ENCODE measurements at places on chromosomes 1 and 21.

GRCh38 chr1:105416261-105416660, 1640.2 kb upstream of the PRMT6 start:
- no peak for DNase-seq

DNA sequence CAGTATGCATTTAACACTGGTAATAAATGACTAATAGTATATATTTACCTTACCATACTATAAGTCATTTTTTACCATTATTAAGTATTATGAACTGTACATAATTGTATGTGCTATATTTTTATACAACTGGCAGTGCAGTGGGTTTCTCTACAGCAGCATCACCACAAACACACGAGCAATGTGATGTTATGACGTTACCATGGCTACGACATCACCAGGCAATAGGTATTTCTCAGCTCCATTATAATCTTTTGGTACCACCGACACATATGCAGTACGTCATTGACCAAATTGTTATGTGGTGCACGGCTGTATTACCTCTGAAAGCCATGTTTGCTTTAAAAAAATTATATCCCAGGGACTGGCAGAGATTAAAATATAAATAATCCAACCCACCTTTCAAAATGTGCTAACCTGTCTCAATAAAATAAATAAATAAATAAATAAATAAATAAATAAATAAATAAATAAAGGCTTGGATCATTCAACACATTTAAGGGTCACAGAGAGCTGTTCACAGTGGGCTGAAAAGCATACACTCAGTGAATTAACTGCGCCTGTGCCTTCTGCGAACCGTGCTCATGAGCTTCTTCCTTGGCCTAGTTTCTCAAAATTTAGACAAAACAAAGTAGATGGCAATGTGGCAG, 121.4 kb upstream of the SLC35F3 start:
- no peak for DNase-seq

DNA sequence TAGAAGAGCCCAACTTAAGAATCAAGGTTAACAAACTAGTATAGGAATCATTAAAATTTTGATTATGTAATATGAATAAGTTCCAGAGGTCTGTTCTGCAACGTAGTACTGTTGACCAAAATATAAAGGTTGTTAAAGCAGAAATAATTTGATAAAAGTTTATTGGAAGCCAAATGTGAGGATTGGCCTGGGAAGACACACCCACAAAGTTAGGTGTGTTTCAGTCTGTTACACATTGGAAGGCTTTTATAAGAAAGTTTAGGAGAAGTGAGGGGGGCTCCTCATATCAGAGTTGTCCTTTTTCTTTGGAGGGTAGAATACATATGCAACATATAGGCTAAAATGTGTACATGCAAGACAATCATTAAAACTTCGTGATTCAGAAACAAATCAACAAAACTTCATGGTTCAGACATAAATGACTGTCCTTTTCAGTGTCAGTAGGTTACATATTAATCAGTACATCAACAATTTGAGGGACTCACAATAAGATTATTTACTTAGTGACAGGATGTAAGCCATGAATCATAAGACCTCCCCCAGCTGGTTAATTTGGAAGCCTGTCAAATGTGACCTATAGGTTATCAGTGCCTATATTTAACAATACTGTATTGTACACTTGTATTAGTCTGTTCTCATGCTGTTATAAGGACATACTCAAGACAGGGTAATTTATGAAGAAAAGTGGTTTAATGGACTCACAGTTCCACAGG, 245.0 kb upstream of the B3GALT2 start:
- no peak for DNase-seq

GRCh38 chr1:196466654-196467053, 141.6 kb downstream of the KCNT2 start:
- no peak for DNase-seq

GRCh38 chr1:6554907-6555778, at the start of gene TAS1R1:
TAS1R1 (plus strand) TSS chr1:6555307; CDS start chr1:6555374, 67 bp downstream.
- DNase-seq: peak; percentile 69

- no peak for DNase-seq
These were observed 56.2 kb upstream of the MORC3 start for GRCh38 chr21:36263797-36264196.

GRCh38 chr21:44658541-44658910, 794 bp downstream of the KRTAP12-3 start:
- DNase-seq: no peak

DNA sequence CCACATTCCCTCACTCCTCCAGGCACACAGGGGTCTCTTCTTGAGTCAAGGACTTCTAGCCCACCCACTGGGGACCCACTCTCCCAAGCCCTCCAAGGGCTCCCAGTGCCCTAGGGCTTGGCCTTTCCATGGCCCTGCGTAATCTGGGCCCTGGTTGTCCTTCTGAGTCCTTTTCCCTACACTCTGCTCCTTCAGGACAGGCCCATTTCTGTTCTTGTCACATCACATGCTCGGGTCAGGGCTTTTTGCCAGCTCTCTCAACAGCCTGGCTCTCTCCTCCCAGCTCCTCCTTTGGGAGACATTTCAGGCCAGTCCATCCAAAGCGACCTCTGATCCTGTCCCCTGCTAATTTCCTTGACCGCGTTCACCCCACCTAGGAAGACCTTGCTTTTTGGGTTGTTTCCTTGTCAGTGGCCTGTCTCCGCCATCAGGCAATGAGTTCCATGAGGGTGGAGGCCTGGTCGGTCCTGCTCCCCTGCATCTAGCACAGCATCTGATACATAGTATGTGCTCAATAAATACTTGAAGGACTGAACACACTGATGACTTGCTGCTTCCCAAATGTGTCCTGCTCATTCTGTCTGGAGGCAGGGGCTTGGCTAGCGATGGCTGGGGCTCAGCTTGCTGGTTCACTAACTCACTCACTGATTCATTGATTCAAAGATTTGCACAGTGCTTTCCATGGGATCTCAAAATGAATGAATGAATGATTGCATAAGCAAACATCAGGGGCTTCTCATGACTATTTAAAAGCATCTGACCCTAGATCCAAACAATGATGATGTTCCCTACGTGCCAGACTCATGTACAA, 44.8 kb downstream of the DHRS3 start:
- no peak for DNase-seq

- no peak for DNase-seq
These were observed 7.2 kb downstream of the SLAMF1 start for GRCh38 chr1:160639652-160640051.

GRCh38 chr1:24203404-24203803, 16.3 kb upstream of the IFNLR1 start:
- DNase-seq: no peak

DNA sequence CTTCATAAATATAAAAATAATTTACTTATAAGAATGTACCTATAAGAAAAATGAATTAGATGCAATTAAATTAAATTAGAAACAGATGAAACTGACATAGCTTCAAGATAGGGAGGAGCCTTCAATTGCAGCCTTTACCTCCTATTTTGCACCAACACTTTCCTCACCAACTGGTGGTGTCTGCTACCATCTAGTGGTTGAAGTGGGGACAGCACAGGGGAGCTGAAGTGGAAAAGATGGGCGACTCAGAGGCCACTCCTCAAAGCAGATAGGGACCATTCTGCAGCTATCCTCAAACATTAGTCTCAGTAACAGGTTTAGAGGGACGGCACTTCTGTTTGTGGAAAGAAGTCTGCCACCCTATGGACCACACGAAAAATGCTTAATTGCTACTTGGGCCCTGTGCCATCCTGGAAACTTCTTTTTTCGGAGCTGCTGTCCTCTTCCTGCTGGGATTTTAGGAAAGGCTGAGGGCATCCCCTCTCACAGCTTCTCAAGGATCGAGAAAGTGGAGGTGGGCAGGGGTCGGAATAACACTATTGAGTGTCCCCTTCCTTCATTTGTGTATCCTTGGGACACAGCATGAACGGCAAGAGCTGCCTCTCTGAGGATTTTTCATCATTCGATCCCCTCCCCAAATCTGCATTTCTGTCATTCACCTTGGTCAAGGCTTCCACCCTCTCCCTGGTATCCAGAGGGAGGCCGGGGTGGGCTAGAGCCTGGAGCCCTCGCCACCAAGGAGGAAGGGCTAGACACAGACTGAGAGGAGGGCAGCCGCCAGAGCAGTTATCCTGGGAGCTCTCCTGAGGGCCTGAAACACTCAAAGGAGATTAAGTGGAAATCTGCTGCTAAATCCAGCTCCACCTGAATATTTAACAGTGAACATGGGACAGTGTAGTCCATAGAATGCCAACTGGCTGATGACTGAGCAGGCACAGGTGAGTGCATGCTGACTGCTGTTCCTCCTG, 9.6 kb downstream of the PROK1 start:
- peak; percentile 86 for DNase-seq

DNA sequence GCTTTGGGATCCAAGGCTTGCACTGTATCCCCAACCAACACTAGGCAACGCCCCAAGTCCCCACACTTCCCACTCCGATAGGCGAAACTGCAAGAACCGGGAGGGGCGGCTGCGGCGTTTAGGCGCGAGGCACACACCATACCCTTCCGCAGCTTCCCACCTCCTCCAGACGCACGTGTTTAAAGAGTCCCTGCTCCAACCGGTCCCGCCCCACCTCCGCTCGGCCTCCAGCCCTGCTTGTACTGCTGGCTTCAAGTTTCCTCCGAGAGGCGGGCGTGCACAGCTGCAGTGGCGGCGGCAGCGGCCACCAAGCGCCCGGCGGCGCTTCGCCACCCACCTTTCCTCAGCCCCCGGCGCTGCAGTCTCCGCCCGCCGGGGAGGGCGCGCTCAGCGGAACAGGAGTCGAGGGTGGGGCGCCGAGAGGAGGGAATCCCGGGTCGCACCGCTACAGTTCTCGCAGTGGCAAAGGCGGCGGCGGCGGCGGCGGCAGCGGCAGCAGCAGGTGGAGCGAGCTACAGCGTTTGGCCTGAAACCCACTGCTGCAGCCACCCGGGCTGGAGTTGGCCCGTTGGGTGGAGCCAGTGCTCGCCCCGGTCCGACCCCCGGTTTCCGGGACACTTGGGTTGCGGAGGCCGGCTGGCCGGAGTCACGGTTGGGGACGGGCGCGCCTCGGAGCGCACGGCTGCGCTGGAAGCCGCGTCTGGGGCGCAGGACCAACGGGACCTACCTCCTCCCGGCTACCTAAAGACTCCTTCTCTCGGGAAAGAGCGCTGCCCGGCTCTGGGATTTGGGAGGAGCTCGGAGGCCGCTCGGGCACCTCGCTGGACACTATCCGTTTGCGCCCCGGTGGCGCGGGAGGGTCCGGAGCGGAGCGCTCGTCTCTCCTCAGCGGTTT, at the start of gene CNIH3:
Gene CNIH3, plus strand, starts transcription at position 457 of the 895 bp plus-strand sequence. CDS start 858 bp downstream, outside the sequence.
- peak; percentile 66 for DNase-seq

- no peak for DNase-seq
These were observed 38.3 kb downstream of the TCP10L start for GRCh38 chr21:32547018-32547417.

DNA sequence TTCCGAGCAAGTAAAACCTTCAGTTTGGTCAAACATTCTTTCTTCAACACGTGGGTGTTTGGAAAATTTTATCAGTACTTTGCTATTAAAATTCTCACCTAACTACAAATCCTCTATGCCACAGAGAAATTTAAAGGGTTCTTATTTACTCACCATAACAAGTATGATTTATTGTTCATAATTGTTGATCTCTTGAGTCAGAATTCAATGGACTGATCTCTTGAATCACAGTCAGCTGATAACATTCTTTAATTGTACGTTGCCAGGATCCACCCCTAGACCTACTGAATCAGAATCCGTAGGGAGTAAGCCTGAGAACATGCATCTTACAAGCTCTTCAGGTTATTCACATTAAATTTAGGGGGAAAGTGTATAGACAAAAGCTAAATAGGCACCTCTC, 51.2 kb downstream of the DIPK1A start:
- no peak for DNase-seq

DNA sequence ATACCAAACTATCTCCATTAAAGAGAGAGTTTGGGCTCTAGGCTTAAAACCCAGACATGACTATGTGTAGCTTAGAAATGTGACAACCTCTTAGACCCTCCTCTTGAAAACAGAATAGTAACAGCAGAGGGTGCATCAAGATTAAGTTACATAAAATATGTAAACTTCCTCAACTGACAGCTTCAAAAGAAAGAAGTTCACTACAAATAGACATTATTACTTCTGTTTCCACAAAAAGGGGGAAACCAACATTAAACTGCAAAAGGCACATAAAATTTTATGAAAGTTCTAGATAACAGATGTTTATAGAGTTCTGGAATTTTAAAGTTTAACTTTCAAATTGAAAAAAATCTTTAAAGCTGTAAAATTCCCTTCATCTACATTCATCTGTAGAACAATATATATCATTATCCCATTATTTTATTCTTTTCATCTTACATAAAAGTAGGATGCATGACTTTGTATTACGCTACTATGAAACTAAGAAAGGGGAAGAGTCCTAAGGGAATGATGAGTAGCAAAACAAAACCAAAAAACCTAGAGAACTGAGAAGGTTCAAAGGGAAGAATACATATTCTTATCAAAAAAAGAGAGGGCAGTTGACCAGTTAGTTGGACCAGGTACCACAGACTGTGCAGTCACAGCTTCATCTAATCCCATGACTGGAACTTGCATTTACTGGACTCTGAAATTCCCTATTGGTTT, 177.0 kb downstream of the SIPA1L2 start:
- no peak for DNase-seq

DNA sequence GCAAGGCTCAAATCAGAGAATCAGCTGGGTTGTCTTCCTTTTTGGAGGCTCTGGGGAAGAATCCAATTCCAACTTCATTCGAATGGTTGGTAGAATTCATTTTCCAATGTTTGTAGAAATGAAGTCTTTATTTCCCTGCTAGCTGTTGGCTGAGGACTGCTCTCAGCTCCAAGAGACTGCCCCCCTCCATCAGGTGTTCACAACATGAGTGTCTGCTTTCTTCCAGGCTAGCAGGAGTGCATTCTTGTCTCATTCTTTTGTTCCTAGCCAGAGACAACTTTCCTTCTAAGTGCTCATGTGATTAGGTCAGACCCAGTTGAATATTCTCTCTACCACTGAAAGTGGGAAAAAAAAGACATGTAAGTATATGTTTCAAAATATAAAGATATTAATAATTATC, 95.2 kb downstream of the HLX start:
- DNase-seq: no peak

DNA sequence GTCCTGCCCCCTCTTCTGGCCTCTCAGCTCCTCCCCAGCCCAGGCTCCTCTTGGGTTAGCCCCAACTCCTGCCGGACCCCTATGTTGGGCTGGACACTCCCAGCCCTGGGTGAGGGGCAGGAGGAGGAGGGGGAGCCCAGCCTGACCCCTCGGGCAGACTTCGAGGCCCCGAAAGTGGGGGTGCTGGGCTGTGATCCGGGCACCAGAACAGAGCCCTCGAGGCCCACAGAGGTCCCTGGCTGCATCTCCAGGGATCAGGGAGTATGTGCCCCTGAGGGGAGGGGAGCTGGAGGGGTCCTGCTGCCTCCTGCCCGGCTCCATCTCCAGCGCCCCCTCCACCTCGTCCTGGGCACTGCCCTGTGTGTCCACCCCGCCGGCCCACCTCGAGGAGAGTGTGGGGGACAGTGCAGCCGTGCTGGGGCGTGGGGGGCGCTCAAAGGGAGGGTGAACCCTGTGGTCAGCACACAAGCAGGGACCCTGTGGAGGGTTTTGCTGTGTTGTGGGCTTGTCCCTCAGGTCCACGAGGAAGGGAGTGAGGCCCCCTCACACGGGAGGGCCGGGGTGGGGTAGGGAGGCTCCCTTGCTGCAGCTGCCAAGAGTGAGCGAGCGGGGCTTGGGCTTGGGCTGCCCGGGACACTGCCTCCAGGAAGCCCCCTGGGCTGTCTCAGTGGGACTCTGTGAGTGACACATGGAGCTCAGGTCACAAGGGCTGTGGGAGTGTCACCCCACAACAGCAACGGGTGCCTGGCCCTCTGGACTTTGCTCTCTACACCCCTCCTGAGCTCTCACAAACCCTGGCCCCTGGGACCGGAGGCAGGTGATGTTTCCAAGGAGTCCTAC, 54.4 kb downstream of the COL18A1 start:
- DNase-seq: no peak

- no peak for DNase-seq
These were observed 236.2 kb downstream of the SETD4 start for GRCh38 chr21:35824136-35824535.
